ENCODE measurements at places on chromosomes 4 and X. TPM values are rescaled to one million over a fixed set of nuclear protein-coding genes. Genes with fewer than 3 reads are reported as not detected.

- peaks cover 13% of the 10 kb centered on the region for H3K4me1 ChIP-seq
- no peak overlapping the region for H3K27ac ChIP-seq
- H3K4me3 ChIP-seq: no peak overlapping the region
- no peaks in the 10 kb centered on the region for H3K27me3 ChIP-seq
- no peaks in the 10 kb centered on the region for H3K36me3 ChIP-seq
Observed at GRCh38 chr4:185144601-185145240, 1.7 kb downstream of the SLC25A4 start.

DNA sequence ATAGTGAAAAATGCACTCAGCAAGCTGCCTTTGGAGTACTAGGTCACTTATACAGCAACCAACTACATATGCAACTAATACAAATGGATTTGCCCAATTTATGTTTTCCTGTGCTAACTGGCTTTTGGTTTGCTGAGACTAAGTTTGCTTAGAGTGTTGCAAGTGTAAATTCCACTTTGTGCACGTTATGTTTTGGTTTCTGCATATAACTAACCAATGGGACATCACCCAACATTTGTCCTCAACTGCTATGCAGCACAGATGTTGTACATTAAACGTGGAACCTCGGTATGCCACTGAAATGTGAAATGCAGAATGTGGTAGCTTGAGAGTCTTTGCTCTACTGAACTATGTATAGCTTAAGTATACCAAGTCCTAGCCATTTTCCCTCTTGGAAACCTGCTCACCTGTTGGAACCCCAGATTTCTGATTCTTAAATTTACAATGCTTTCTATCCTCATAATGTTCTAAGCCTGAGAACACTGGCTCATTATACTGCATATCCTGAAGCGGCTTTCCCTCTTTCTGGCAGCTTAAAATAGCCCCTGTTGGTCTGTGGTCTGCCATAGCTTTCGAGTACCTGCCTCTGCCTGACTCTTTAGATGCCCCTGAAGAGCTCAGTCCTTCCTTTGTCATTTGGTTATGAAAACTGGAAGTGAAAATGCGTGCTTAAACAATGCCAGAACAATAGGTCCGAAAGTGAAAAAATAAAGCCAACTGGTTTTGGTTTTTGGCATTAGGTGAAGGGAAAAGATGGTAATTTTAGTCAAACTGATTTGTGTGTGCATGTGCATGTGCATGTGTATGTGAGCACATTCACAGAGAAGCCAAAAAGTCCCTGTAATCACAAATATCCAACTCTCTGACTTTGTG, 158.0 kb downstream of the SH2D1A start:
- H3K36me3 ChIP-seq: no peaks in the 10 kb centered on the region
- DNase-seq: no peak
- no peaks in the 10 kb centered on the region for H3K4me1 ChIP-seq
- no peak overlapping the region for H3K27ac ChIP-seq
- no peak overlapping the region for H3K4me3 ChIP-seq

GRCh38 chr4:52991472-52991871, 129.4 kb downstream of the RASL11B start:
- no peak for DNase-seq
- no peaks in the 10 kb centered on the region for H3K27me3 ChIP-seq
- no peaks in the 10 kb centered on the region for H3K4me1 ChIP-seq
- H3K36me3 ChIP-seq: no peaks in the 10 kb centered on the region
- H3K27ac ChIP-seq: no peak overlapping the region

- H3K27me3 ChIP-seq: no peaks in the 10 kb centered on the region
- H3K36me3 ChIP-seq: no peaks in the 10 kb centered on the region
Observed at GRCh38 chr4:33369446-33369845, 2649.3 kb downstream of the PCDH7 start.

GRCh38 chr4:7135389-7135746, 57.0 kb upstream of the SORCS2 start:
- no peaks in the 10 kb centered on the region for H3K27me3 ChIP-seq
- no peak for DNase-seq
- no peaks in the 10 kb centered on the region for H3K4me1 ChIP-seq
- no peak overlapping the region for H3K27ac ChIP-seq
- no peaks in the 10 kb centered on the region for H3K36me3 ChIP-seq
- H3K4me3 ChIP-seq: no peak overlapping the region

DNA sequence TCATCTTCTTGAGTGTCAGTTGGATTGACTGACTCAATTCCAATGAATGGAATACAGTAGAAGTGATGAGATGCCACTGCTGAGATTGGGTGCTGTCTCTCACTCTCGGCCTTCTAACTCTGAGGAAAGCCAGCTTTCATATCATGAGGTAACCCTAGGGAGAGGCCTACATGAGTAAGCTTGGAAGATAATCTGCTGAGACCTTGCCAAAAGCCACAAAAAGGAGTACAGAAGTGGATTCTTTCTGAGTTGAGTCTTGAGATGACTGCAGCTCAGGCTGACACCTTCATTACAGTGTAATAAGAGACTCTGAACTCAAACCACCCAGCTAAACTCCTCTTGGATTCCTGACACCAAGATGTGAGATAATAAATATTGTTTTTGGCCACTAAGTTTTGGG, 537.4 kb upstream of the MAGEB18 start:
- no peaks in the 10 kb centered on the region for H3K27me3 ChIP-seq
- H3K27ac ChIP-seq: no peak overlapping the region
- no peak for DNase-seq
- H3K4me1 ChIP-seq: no peaks in the 10 kb centered on the region

GRCh38 chrX:14412686-14413085, 116.7 kb upstream of the GLRA2 start:
- H3K4me3 ChIP-seq: no peak overlapping the region
- no peaks in the 10 kb centered on the region for H3K27me3 ChIP-seq
- no peaks in the 10 kb centered on the region for H3K36me3 ChIP-seq
- H3K27ac ChIP-seq: no peak overlapping the region

DNA sequence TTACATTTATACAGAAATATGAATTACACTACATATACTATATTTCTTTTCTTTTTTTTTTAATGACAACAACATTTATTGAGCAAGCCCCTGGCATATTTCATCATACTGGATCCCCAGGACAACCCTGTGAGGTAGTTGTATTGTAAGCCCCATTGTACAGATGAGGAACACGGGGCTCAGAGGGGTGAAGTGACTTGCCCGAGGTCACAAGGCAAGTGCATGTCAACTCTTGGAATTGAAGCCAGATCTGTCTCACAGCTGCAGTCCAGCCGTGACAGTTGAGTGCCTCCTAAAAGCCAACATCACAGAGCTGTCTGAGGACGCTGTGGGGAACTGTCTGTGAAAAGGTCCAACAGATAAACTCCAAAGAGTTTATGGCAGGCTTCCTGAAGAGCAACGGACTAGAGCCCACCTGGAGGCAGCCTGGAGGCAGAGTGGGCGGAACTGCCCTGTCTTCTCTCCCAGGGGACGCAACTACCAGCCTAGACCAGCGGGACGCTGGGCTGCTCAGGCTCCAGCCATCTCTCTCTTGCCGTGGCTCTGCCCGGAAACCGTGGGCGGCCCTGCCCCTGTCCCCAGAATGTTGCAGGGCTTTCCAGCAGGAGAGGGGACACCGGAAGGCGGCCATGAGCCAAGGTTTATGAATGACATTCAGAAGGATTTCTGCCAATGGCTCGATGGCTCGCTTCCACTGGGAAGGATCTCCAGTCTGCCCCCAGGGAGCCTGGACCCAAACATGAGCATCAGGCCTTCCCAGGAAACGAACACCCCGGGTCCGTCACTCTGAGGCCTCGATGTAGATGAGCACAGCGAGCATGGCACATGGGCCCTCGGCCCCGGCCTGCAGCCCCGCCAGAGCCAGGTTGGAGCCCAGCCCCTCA, 50.1 kb downstream of the CFAP299 start:
- no peak overlapping the region for H3K4me3 ChIP-seq
- no peaks in the 10 kb centered on the region for H3K4me1 ChIP-seq
- no peak for DNase-seq
- H3K27ac ChIP-seq: no peak overlapping the region
- H3K27me3 ChIP-seq: no peaks in the 10 kb centered on the region
- H3K36me3 ChIP-seq: no peaks in the 10 kb centered on the region

- H3K4me1 ChIP-seq: no peaks in the 10 kb centered on the region
- no peaks in the 10 kb centered on the region for H3K36me3 ChIP-seq
- H3K27ac ChIP-seq: no peak overlapping the region
- DNase-seq: no peak
Observed at GRCh38 chrX:9311421-9312160, 153.3 kb upstream of the TBL1X start.

GRCh38 chr4:117156806-117157205, 71.4 kb upstream of the TRAM1L1 start:
- no peaks in the 10 kb centered on the region for H3K36me3 ChIP-seq
- H3K4me3 ChIP-seq: no peak overlapping the region
- H3K27me3 ChIP-seq: no peaks in the 10 kb centered on the region
- no peaks in the 10 kb centered on the region for H3K4me1 ChIP-seq

GRCh38 chr4:168588916-168589531, 92.2 kb downstream of the PALLD start:
- no peak overlapping the region for H3K27ac ChIP-seq
- H3K36me3 ChIP-seq: no peaks in the 10 kb centered on the region
- no peak for DNase-seq
- H3K4me1 ChIP-seq: no peaks in the 10 kb centered on the region
- H3K4me3 ChIP-seq: no peak overlapping the region

DNA sequence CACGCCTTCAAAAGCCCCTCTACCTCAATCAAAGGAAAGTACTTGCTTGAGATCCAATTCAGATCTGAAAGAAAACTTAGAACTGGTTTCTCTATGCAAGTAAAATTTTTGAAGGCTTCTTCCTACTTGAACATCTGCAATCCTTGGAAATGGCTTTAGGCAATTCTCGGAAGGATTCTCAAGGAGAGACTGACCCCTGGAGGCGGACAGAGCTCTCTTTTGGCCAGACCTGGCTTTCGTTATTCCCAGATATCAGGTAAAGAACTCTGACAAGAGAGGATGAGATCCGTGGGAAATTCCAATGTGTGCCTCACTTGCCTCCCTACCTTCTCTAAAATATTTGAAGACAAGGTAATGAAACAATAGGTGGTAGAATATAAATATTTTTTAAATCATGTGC, 670.3 kb upstream of the FAM241A start:
- no peaks in the 10 kb centered on the region for H3K4me1 ChIP-seq
- DNase-seq: no peak
- no peaks in the 10 kb centered on the region for H3K36me3 ChIP-seq
- no peak overlapping the region for H3K4me3 ChIP-seq

Gene FAM184B
- not detected for total RNA-seq

Gene GPM6B
- total RNA-seq: not detected

Gene TMSB15A
- not detected for total RNA-seq

Gene RAI2
- 2.2 TPM for total RNA-seq

Gene CRMP1
- total RNA-seq: not detected

Gene RNF4
- total RNA-seq: 101 TPM

Gene EREG
- 10.3 TPM for total RNA-seq

All from naive thymus-derived CD4-positive, alpha-beta T cell (primary cell).